ENCODE measurements at places on chromosomes 3 and 15.

DNA sequence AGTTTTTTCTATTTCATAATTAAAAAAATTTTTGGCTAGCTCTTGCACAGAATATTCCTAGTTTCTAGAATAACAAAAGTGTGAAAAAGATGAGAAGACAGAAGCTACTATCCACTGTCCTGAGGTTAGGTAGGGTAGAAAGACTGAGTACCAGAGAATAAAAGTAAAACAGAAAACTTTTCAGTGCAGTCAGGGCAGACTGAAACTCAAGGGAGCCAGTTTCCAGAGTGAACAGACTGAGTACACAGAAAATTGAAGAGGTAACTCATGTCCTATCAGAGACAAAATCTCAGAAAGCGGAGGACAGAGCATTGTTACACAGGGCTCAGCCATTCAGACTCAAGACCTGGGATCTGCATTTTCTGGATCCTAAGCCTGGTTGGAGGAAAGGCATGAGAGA lies 8.8 kb upstream of the FBXO40 start:
- no peak for DNase-seq

- DNase-seq: no peak
These were observed 57.2 kb downstream of the P3H2 start for GRCh38 chr3:190063490-190063889.

DNA sequence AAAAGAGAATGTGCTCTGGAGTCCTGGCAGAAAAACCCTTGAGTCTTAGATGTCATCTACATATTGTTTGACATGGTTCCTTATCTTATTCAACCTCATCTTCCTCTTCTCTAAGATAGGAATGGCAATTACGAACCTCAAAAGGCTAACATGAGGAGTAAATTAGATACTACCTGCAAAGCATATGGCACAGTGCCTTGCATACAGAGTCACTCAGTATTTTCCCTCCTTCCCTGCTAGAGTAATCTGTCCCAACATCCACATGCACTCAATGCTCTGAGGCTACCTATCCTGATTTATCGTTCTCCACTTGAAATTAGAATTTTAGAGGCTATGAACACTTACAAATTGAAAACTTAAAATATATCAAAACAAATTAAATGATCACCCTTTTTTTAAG lies 386.7 kb downstream of the RSL24D1 start:
- no peak for DNase-seq

GRCh38 chr3:43400781-43401730 lies 114.7 kb downstream of the SNRK start:
- DNase-seq: no peak

DNA sequence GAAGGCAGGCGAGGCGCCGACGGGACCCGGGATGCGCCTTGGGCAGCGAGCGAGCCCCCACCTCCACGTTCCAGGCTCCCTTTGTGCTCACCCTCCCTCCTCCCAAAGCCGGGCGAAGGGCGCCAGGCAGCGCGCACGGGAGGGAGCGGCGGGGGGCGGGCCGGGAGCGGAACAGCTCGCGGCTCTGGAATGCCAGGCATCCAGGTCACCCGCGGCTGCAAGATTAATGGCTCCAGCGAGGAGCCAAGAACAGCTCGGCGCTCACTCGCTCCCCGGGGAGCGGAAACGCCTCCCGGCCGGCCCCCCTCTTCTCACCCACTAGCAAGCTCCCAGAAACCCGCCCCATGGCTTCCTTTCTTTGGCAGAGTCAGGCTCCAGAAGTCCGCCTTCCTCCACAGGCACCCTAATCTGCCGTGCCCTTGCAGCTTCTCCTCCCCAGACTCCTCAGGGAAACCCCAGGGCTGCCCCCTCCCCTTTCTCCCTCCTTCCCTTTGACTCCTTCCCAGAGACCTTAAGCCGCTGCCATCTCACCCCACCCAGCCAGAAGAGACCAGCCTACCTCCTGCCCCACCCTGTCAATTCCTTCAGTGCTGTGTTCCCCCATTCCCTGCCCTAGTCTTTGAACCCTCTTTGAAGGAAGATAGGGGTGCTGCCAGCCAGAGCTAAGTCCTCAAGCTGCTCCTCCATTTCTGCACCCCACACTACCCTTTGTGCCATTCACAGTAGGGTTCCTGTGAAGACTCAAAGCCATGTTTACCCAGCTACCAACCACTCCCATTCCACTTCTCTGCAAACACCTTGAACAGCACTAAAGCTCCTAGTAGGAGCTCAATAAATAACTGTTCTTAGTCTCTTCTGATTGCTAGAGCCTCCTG lies 9.9 kb downstream of the AMOTL2 start:
- DNase-seq: peak; percentile 75

GRCh38 chr15:58378241-58379085 lies 53.3 kb upstream of the LIPC start:
- DNase-seq: no peak

GRCh38 chr3:49333091-49333490 lies 6.8 kb downstream of the USP4 start:
- no peak for DNase-seq

DNA sequence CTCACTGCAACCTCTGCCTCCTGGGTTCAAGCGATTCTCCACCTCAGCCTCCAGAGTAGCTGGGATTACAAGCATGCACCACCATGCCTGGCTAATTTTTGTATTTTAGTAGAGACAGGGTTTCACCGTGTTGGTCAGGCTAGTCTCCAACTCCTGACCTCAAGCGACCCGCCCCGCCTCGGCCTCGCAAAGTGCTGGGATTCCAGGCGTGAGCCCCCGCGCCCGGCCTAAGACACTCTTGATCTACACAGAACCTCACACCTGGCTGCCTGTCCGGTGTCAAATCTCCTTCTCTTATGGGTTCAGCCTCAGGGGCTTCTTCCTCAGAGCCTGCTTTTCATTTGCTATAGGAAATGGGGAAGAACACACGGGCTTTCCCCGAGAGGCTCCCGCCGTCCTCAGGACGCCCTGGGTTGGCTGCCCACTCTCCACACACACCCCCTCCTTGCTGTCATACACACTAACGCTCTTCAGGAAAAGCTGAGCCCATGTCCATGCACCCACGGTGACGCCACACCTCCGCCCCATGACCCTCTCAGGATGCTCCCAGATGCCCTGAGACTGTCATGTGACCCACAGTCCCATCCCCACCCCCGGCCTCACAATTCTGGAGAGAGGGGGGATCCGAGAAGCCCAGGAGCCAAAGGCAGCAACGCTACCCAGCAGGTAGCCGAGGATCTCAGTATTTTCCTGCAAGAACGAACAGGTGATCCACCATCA lies 10.4 kb downstream of the TMEM44 start:
- no peak for DNase-seq

GRCh38 chr3:146493761-146494160 lies 24.4 kb upstream of the PLSCR2 start:
- DNase-seq: no peak

- DNase-seq: no peak
These were observed 258.5 kb downstream of the PDCD6IP start for GRCh38 chr3:34056951-34057390.

- no peak for DNase-seq
These were observed 167.2 kb upstream of the TSC22D2 start for GRCh38 chr3:150240891-150241290.

DNA sequence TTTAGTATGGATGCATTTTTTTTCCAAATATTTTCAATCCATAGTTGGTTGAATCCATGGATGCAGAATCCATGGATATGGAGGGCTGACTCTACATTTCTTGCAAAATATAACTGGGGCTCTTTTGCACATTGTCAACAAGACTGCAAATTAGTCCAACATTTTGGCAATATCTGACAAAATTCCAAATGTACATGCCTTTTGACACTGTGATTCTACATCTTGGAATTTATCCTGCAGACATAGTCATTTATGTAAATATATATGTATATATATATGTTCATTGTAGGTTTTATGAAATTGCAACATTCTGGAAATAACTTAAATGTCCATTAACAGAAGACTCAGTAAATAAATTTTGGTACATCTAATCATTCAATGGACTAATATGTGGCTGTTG lies 203.0 kb downstream of the THRB start:
- DNase-seq: no peak

DNA sequence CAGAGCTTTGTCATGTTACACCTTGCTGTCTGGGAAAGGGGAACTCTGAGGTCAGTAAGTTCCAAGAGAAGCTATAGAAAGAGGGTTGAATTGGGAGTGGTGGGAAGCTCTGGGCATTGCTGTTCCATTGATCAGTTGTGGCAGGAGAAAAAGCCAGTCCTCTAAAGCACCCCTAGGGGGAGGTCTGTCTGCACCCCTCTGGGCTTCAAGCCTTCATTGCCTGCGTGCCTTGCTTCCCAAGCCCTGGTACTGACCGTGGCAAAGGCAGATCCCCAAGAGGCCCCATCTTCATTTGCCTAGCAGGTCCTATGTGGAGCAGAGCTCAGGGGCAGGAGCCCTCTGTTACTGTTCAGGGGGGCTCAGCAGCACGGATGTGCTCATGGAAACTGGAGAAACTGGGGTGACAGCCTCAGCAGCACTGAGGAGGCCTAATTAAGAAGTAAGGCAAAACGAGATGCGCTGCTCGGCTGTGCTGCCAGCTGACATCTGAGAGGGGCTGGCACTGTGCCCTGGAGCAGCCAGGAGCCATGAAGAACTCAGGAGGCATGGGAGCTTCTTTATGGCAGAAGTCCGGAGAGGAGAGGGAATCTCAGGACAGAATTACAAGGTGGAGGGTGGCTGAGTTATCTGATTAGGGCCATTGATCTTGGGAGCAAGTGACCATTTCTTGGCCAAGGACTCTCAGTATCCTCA lies 270.9 kb downstream of the RPLP1 start:
- peak; percentile 21 for DNase-seq

- no peak for DNase-seq
These were observed 2.1 kb downstream of the TRA2B start for GRCh38 chr3:185935465-185936272.

DNA sequence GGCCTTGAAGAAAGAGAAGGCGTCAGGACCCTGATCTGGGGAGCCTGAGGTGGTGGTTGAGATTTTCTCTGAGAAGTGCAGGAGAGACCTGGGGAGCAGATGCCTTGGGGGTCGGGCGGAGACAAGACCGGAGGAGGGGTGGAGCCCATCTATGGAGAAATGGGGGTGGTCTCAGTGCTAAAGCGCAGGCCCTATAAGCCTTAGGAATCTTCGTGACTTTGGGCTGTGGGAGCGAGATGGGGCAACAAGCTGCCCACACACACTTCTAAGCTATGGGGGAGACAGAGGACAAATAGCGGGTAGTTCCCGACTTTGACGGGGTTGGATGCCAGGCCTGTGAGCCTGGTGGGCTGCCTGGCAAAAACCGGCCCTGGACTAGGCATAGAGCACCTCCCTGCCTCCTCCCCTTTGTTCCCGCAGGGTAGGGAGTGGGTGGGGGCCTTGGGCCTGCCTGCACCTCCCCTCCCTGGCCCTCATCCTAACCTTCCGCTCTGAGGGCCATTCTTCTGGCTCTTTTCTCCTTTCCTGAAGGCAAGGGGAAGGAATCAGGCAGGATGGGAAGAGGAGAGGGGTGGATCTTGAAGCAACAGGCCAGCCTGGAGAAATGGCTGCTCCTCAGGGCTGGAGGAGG lies 880 bp downstream of the NISCH start:
- no peak for DNase-seq

GRCh38 chr3:133762539-133762938 lies 16.3 kb downstream of the TF start:
- DNase-seq: no peak

DNA sequence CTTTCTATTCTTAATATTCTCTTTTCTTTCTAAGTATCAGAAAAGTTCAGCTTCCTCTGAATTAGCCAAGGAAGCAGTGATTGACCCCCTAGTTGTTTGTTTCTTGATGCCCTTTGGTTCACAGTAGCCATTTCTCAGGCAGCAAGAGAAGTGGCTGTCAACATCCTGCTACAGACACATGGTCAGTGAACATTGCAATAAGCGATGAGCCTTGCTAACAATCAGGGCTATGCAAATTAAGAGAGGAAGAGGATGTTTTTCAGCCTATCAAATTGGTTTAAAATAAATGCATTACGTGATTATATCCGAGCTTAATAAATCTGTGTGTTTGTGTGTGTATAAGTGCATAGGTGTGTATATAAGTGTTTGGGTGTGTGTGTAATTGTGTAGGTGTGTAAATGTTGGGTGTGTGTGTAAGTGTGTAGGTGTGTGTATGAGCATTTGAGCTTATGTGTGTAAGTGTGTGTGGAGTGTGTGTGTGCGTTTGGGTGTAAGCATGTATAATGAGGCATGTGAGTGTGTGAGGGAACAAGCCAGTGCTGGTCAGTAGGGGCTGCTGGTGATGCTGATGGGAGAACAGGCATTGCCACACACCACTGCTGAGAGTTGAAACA lies 78.1 kb upstream of the XCR1 start:
- no peak for DNase-seq

DNA sequence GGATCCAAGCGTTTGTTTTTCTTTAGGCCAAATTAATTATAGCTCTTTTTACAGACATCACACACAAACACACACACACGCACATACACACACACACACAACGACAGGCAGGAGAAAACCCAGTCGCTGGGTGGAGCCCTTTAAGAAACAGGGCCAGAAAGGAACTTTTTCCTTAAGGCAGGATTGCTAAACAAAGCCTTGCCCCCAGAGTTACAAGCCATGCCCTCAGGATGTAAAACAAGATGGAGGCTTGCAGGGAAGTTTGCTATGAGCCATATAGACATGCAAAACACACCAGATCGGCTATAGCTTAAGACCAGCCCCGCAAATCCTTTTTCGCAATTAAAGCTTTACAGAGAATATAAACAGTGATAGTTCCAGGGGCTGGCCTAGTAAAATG lies 16.3 kb upstream of the IQCF2 start:
- DNase-seq: no peak

DNA sequence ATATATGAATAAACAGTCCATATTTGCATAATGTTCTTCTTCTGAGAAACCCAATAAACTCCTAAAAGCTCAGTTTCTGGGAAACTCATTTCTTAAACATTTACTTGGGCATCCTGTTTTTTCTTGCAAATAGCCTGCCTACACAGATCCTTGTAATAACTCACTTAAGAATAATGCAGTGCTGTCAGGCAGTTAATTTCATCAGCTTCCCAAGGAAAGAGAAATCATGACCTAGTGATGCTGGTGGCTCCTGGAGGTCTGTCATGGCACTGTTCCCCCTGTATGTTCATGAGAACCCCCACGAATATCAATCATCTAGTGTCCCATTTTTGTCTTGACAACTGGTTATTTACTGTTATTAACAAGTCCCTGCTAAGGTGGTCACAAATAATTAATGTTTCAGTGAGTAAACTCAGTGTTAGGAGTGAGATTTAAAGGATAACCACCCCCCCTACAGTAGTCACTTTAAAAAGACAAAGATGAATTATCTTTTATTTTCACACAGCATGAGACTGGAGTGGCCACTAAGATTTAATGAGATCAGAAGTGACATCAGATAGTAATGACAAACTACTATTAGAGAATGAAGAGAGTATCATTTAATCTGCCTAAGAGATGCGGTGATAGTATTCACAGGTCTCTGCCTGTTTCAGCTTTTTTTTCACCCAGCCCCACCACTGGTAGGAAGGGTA lies 279.5 kb upstream of the NECTIN3 start:
- no peak for DNase-seq

Data from BE2C (cell line).